ENCODE measurements at places on chromosomes 7 and 10. TPM values are rescaled to one million over a fixed set of nuclear protein-coding genes. Genes with fewer than 3 reads are reported as not detected.
A peak's percentile ranks its signal among the peaks of the same experiment; 100 is the strongest.

GRCh38 chr10:127195041-127195506 is 1.3 kb downstream of the INSYN2A start:
- DNase-seq: no peak

- no peak for DNase-seq
Observed at GRCh38 chr7:149607683-149608082, 110.1 kb upstream of the ZNF746 start.

- DNase-seq: no peak
Observed at GRCh38 chr10:131135716-131136115, 175.8 kb downstream of the TCERG1L start.

DNA sequence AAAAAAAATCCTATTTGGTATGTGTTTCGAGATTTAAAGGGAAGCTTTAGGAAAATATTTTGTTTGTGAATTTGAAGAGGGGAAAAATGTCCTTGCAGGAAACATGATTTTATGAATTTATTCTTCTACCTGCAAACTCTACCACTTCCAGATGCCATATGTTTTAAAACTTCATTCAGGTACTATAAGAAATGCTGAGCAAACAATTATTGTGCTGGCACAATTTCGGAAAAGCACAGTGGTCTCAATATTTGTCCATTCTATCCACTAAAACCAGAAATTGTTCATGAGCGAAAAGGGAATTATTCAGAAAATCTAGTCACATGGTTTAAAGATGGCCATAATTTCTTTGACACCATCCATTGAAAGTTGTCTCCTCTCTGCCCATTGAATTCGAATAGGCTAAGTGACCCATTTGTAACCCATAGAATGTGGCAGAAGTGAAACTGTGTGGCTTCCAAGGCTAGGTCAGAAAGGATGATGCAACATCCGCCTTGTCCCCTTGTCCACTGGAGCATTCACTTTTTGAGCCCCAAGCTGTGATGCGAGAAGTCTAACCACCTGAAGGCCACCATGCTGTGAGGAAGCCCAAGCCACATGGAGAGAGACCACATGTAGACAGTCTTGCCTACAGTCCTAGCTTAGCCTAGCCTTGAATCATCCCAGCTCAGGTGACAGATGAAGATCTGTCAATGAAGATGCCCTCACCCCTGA is 189.8 kb upstream of the PRKCQ start:
- DNase-seq: no peak

DNA sequence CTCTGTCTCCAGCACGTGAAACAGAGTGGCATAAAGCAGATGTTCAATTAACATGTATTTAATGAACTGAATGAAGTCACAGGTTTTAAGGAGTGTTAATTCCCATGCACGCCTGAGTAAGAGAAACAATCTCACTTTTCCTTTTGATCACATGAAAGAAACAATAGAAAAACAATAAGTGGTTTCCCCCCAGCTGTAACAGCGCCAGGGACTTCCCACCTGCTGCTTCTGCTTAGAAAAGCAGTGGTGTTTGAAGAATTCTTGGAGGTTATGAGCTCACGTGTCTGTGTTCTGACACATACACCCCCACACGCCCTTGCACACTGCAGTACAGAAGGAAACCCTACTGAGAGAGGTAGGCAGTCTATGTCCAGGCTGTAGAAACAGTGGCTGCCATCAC is 51.3 kb upstream of the FRMD4A start:
- peak; percentile 36 for DNase-seq

DNA sequence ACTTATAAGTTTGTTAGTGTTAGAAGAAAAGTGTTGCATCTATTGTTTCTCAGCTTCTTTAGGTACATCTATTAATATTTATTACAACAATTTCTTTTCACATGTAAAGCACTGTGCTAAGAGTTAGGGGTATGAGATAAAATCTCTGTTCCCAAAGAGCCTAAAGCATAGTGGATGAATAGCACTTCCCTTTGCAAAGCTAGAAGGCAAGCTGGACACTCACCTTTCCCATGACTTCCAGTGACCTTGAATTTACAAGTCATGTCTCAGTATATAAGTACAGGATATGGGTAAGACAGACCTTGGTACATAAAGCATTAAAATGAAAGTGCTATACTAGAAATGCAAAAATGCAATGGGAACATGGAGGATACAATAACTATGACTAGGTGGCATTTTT is 8.7 kb downstream of the CNNM1 start:
- DNase-seq: no peak

GRCh38 chr10:43401627-43402026 is 7.4 kb downstream of the HNRNPF start:
- DNase-seq: no peak

DNA sequence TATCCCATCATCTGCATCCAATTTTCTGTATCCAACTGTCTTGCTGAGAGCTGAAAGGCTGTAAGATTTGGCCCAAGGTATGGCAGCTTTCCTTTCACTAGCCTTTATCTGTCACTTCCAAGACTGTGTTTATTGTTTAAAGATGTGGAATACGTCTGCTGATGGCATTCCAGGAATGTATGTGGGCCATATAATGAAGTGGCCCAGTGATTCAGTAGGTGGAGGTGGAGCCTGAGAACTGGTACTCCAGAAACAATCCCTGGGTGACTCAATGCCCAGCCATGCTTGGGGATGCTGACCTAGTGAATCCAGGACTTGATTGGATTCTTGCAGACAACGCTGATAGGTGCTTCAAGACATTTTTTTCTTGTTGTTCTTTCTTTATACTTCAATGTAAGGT is 13.5 kb downstream of the NEUROD6 start:
- no peak for DNase-seq

DNA sequence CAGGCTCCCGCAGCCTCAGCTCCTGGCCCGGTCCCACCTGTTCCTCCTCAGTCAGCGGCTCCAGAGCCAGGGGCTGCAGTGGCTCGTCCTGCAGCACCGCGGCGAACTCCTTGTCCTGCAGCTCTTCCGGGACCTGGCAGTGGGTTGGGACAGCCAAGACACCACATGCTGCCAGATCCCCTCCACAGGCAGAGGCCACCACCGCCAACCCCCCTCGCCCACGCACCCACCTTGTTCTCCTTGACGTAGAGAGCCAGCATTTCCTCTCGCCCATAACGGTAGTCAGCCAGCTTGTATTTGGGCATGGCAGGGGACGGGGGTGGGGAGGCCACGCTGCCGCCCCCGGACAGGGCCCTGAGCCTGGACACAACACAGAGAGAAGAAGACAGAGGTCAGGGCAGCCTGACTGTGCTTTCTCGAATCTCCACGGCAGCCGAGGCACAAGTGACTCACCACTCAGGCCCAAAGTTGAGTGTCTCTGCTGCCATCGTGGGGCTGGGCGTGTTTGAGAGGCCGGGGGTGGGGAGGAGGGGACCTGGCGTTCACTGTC is 6.2 kb downstream of the GIGYF1 start:
- no peak for DNase-seq

DNA sequence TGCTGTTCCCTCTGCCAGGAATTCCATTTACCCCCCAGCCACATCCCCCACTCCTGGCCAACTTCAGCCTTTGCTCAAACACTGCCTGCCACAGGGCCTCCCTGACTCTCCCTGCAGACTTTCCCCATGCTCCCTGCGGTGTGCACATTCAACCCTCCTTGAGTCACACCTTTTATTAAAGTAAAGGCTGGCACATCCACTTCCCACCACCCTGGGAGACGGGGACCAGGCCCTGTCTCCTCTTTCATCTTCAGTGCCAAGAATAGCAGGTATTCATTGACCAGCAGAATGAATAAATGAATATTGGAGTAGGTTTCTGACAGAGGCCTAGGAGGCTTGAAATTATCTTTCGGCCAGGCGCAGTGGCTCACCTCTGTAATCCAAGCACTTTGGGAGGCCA is 91.4 kb downstream of the GRK5 start:
- DNase-seq: no peak

DNA sequence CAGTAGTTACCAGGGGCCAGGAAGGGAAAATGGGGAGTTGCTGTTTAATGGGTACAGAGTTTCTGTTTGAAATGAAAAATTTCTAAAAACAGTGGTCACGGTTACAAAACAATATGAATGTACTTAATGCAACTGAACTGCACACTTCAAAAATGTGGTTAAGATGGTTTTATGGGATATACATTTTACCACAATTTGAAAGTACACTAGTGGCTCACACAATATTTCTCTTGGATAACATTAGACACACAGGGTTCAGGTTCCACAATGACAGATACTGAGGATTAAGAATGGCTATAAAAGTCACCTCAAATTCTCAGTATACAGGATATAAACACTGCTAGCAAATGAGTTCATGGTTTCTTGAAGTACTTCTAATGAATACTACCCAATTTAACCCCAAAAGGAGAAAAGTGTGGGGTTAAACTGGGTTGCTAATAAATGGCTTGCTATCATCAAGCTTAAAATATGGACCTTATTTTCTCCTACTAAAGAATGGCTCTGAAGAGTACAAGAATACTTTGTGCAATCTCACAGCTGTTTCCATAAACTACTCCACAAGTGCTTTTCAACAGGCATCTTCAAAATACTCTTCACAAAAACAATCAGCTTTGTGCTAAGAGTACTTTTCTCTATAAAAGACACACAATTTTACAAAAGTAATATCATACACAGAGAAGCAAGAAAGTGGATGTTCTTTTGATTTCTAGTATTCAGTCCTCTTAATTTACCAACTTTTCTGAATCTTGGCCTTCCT is 92.9 kb downstream of the SRPK2 start:
- DNase-seq: no peak

DNA sequence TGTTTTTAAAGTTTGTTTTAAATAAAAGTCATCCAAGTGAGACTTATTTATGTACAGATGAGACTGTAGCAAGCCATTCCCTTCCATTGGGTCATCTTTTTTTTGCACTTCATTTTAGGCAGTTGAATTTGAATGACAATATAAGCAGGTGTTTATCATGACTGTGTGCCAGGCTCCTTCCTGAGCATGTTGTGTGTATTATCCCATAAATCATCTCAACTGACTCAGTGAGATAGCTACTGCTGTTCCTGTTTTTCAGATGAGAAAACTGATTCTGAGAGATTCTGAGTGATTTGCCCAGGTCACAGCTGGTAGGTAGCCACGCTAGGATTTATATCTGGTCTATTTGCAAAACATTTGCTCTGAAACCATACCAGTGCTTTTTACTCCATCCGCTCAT is 11.7 kb downstream of the TMEM254 start:
- no peak for DNase-seq

- DNase-seq: no peak
Observed at GRCh38 chr10:29102233-29102632, 186.6 kb upstream of the LYZL1 start.

- DNase-seq: no peak
Observed at GRCh38 chr10:77296534-77297392, 340.8 kb downstream of the KCNMA1 start.

DNA sequence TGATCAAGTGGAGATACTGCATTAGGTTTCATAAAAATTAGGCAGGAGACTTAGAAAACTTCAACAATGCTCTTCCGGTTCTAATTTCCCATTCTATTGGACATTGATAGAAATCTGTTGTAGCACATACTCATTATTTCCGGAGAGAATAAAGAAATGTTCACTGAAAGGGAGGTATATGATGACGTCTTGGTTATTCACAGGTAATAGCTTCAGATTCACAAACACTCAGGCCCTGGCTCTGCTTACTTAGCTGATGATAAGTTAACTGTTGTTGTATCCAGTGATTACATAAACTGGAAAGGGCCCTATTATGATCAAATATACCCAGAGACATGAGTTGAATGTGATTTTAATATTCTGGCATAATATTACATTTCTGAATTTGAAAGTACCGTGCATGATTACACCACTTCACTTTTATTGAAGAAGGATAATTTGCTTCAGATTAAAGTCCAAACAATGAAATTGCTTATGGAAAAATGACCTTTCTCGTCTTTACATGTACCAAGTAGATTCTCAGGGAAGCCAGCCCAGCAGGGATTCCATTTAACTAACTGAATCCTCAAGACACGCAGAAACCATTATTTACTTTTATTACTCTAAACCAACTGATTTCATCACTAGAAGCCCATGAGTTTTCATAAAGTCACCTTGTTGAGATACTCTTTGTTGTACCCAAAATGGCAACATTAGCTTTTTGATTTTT is 288.0 kb upstream of the PITRM1 start:
- DNase-seq: no peak

GRCh38 chr7:12646139-12646538 is 41.3 kb upstream of the ARL4A start:
- DNase-seq: no peak

DNA sequence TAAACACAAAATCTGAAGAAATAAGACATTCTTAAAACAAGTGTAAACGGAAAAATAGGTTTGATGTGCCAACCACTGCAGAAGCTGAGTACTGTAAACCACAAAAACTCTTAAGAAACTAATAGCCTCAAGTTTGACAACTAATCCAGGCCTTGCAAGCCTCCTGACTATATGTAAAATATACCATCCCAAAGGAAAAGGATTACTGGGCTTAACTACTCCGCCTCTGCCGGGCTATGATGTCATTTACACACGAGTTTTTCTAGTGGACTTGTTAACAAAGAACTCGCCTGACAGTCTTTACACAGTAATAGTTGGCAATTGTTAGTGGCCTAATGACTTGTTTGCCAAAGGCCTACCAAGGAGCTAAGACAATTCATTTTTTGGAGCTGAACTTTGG is 2.1 kb downstream of the KIF5B start:
- DNase-seq: no peak

DNA sequence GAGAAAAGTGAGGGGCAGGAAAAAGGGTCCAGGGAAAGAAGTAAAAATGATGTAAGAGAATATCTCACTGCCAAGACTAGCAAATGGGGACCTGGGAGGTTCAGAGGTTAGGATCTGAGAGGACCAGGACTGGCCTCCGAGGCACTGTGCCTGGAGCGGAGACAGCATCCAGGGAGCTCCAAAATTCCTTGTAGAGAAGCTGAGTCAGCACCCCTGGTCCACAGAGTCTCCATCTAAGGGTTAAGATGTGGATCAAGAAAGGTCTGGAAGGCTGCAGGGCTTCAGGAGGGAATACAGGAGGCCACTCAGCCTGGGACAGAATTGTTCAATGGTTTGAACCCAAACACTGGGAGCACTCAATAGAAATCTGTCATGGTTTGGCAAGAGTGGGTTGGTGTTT is 30.6 kb downstream of the ZNF503 start:
- DNase-seq: no peak

GRCh38 chr7:20475756-20476155 is 139.7 kb upstream of the ABCB5 start:
- DNase-seq: no peak

DNA sequence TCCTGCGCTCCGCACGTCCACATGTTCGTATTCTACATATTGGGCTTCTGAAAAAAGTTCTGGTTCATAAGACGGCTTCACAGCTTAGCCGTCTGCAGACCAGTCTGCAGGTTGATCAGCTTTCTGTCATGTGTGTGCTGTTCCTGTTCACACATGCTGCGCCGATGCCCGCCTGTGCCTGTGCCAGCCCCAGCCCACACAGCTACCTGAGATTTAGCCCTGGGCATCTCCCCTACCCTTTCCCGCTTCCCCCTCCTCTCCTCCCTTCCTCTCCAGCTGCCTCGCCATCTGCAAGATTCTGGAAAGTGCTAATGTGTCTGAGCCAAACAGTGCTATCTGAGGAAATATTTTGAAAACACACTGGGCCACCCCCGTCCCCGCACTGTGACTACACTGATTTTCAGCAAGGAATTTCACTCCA is 7.1 kb downstream of the CHST3 start:
- DNase-seq: no peak

Gene LLCFC1
- polyA plus RNA-seq: not detected

Gene HOXA6
- polyA plus RNA-seq: not detected

Gene ANKRD1
- polyA plus RNA-seq: not detected

Gene SHTN1
- polyA plus RNA-seq: 0.06 TPM

Gene CLEC2L
- not detected for polyA plus RNA-seq

Gene COL13A1
- not detected for polyA plus RNA-seq

Gene SYT15
- polyA plus RNA-seq: 0.17 TPM

Gene HOXA7
- polyA plus RNA-seq: 0.37 TPM

Gene SPDYE5
- polyA plus RNA-seq: 0.27 TPM

Gene OR9A2
- not detected for polyA plus RNA-seq

Gene SLC13A1
- not detected for polyA plus RNA-seq

Gene GRB10
- 0.04 TPM for polyA plus RNA-seq
